ENCODE measurements at places on chromosomes 12 and 14. TPM values are rescaled to one million over a fixed set of nuclear protein-coding genes. Genes with fewer than 3 reads are reported as not detected.

- no peak for DNase-seq
- H3K27ac ChIP-seq: no peak overlapping the region
- H3K27me3 ChIP-seq: no peaks in the 10 kb centered on the region
Measured at GRCh38 chr14:51816031-51816430, 44.4 kb upstream of the GNG2 start.

DNA sequence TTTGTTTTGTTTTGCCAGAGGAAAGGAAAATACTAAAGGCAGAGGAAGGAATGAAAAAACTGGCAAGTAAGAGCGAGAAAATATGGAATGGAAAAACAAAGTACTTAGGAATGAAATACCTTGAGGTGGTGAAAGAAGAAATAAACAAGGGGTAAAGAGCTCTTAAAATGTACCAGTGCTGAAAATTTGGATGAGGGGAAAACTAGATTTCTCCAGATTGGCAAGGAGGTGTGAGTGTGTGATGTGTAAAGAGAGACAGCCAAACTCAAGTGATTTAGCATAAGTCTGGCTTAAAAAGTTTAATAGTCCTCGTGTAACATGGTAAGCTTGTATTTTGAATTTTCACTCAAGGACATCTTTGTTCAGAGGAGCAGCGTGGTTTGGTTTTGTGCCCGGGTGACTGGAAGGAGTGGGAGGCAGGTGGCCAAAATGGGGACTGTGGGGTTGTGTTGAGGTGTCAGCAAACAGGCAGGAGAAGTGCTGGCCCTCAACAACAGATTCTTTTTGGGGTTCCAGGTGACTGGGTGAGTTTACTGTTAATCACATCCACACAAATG lies 102.7 kb downstream of the DACT1 start:
- DNase-seq: no peak
- no peak overlapping the region for H3K4me3 ChIP-seq
- no peak overlapping the region for H3K27ac ChIP-seq
- no peaks in the 10 kb centered on the region for H3K36me3 ChIP-seq
- no peaks in the 10 kb centered on the region for H3K27me3 ChIP-seq

DNA sequence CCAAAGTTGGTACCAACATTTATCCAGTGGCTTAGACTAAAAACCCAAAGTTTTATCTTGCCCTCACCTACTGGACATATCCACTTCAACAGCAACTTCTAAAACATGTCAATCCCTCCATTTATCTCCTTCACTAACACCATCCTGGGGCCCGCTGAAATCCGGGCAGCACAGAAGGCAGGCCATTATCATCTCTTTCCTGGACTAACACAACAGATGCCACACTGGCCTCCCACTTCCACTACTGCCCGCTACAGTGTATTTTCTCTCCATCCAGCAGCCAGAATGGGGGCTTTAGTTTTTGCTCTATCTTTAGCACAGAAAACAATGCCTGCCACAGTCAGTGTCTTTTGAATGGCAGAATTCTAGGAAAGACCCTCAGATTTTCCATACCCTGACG lies 15.6 kb downstream of the ZFHX2 start:
- peak; percentile 12 for DNase-seq
- no peaks in the 10 kb centered on the region for H3K36me3 ChIP-seq
- no peak overlapping the region for H3K4me3 ChIP-seq
- no peak overlapping the region for H3K27ac ChIP-seq

GRCh38 chr12:89433634-89434033 lies 81.3 kb upstream of the DUSP6 start:
- H3K27me3 ChIP-seq: no peaks in the 10 kb centered on the region
- no peak overlapping the region for H3K4me3 ChIP-seq
- no peaks in the 10 kb centered on the region for H3K4me1 ChIP-seq
- no peak overlapping the region for H3K27ac ChIP-seq
- DNase-seq: no peak
- H3K36me3 ChIP-seq: no peaks in the 10 kb centered on the region

- no peaks in the 10 kb centered on the region for H3K27me3 ChIP-seq
- no peak overlapping the region for H3K4me3 ChIP-seq
- peaks cover 4% of the 10 kb centered on the region for H3K4me1 ChIP-seq
- DNase-seq: no peak
Measured at GRCh38 chr14:72485695-72486094, 408.2 kb downstream of the DPF3 start.

DNA sequence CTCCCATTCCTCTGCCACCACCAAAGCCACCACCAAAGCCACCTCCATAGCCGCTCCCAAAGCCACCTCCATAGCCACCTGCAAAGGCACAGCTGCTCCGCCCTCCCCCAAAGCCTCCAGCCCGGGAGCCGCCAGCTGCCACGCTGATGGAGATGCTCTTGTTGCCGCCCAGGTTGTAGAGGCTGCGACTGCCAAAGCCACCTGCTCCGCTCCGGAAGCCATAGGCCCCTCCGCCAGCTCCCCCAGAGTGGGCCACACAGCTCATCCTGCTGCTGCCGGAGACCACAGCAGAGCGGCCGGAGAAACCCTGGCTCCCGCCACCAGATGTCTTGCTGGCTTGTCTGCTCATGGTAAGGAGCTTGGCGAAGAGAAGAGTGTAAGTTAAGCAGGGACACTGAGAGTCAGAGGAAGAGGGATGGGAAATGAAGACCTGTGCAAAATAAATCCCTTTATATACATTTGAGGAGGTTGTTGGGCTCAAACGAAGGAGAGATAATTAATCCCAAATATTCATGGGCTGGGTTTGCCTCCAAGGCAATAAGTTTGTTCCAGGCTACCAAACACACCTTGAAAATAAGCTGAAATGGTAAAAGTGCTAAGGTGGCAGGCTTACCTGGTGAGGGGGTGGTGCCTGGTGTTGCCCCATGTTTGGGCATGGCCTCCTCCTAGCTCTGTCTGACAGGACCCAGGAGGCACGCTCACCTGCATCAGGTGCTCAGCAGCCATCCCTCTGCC lies at the start of gene KRT3:
Gene KRT3 (minus strand): TSS at position 424 of the 735 bp plus-strand sequence. CDS start 75 bp downstream, at position 349.
- no peaks in the 10 kb centered on the region for H3K36me3 ChIP-seq
- no peaks in the 10 kb centered on the region for H3K4me1 ChIP-seq
- peak; percentile 64 for DNase-seq
- no peak within 1 kb of the TSS for H3K4me3 ChIP-seq

GRCh38 chr14:99242238-99242637 lies 29.8 kb downstream of the BCL11B start:
- H3K27me3 ChIP-seq: peaks cover 15% of the 10 kb centered on the region
- no peaks in the 10 kb centered on the region for H3K36me3 ChIP-seq
- no peak overlapping the region for H3K4me3 ChIP-seq
- H3K27ac ChIP-seq: peak overlapping the region; percentile 54
- peak; percentile 70 for DNase-seq

GRCh38 chr14:23557521-23557920 lies 1.4 kb downstream of the THTPA start:
- DNase-seq: no peak
- peak overlapping the region; percentile 74 for H3K4me3 ChIP-seq

GRCh38 chr14:32826404-32827082 lies 112.1 kb upstream of the NPAS3 start:
- no peaks in the 10 kb centered on the region for H3K4me1 ChIP-seq
- H3K27me3 ChIP-seq: no peaks in the 10 kb centered on the region
- no peaks in the 10 kb centered on the region for H3K36me3 ChIP-seq
- DNase-seq: no peak

GRCh38 chr14:24160850-24161804 lies at the start of gene IRF9:
IRF9 (plus strand) TSS chr14:24161265; CDS start chr14:24162145, 880 bp downstream.
- peak within 1 kb of the TSS; percentile 98 for H3K27ac ChIP-seq
- H3K4me3 ChIP-seq: peak within 1 kb of the TSS; percentile 85
- peak; percentile 98 for DNase-seq
- H3K36me3 ChIP-seq: peaks cover 91% of the 10 kb centered on the region
- no peaks in the 10 kb centered on the region for H3K27me3 ChIP-seq

DNA sequence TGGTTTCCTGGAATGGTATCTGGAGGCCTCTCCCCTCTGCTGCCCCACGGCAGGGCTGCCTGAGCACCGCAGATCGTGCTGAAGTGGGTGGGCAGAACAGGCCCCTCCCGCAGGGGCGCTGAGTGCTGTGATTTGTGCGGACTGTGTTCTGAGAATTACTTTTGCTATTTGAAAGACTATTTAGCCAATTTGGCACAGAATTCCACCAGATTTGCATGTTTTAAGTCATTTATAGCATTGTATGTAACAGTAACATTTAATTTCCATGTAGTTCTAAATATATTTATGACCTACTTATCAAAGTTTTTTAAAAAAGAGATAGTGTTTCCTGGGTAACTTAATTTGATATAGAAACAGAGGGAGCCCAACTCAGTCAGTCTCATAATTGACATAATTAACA lies 55.3 kb downstream of the TNFAIP2 start:
- H3K27me3 ChIP-seq: no peaks in the 10 kb centered on the region
- H3K36me3 ChIP-seq: no peaks in the 10 kb centered on the region
- no peak for DNase-seq
- no peak overlapping the region for H3K27ac ChIP-seq
- H3K4me3 ChIP-seq: no peak overlapping the region

DNA sequence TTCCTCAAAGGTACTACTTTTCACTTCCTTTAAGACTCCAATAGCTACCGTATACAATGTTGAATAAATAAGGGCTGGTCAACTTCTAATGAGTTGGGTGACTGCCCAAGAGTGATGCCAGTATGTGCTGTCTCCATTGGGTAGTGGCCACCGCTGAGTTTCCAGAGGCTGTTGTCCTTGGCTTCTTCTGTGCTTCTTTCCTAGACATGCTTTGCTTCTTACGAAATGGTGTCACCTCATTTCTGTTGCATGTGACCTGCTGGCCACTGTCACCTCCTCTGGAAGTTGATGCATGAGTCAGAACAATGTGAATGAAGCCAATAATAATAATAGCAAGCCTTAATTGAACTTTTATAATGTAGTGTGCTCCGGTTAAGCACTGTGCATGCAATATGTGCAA lies 7.5 kb upstream of the NID2 start:
- no peak overlapping the region for H3K4me3 ChIP-seq
- no peak overlapping the region for H3K27ac ChIP-seq
- H3K36me3 ChIP-seq: no peaks in the 10 kb centered on the region

- no peaks in the 10 kb centered on the region for H3K27me3 ChIP-seq
- no peak for DNase-seq
- no peak overlapping the region for H3K27ac ChIP-seq
- H3K4me3 ChIP-seq: no peak overlapping the region
Measured at GRCh38 chr12:93733358-93733757, 56.2 kb downstream of the CRADD start.

DNA sequence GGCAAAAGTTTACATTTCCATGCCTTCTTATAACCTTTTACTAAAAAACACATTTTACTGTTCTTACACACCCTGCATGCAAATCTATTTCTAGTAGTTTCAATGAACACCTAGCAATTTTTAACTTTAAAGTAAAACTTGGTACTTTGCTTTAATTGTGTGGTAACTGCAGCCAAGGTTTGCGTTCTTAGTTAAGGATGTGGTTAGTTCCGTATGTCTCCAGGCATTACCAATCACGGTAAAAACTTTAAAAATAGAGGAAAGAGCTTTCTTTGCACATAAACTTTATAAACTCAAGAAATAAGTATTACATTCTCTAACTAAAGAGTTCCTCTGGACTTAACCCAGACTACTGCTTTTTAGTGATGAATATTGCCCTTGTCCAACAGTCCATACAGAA lies 795.2 kb downstream of the SLC16A7 start:
- H3K4me3 ChIP-seq: no peak overlapping the region
- no peaks in the 10 kb centered on the region for H3K36me3 ChIP-seq
- H3K27me3 ChIP-seq: no peaks in the 10 kb centered on the region
- no peak for DNase-seq
- no peaks in the 10 kb centered on the region for H3K4me1 ChIP-seq

DNA sequence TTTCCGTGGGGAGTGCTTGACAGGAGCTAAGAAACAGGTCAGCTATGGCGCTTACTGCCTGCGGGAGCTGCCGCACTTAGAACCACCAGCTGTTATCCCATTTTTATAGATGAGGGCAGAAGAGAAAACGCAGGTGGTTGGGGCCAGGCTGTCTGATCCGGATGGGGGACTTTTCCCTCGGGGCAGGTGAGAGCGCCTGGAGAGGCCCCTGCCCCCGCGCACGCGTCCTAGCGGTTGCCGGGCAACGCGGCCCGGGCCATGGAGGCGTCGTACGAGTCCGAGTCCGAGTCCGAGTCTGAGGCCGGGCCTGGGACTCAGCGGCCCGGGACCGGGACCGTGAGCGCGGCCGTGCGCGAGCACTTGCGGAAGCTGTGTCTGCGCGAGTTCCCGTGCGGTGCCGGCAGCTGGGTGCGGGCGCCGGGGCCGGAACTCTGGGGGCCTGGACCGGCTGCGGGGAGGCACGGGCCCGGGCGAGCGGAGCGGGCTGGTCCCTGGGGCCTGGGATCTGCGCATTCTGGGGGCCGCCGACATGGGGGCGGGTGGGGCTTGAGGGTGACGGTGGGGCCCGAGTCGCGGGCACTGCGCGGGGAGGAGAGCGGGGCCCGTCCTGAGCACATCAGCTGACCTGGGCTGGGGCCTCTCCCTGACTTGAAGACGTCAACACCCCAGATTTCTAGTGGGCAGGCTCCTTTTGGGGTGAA lies at the start of gene LRRC43:
Gene LRRC43 (plus strand): TSS at position 237 of the 701 bp plus-strand sequence. CDS start 22 bp downstream, at position 259.
- peak within 1 kb of the TSS; percentile 47 for H3K4me3 ChIP-seq
- H3K27ac ChIP-seq: no peak within 1 kb of the TSS
- H3K4me1 ChIP-seq: peaks cover 23% of the 10 kb centered on the region
- DNase-seq: peak; percentile 90
- H3K36me3 ChIP-seq: no peaks in the 10 kb centered on the region

DNA sequence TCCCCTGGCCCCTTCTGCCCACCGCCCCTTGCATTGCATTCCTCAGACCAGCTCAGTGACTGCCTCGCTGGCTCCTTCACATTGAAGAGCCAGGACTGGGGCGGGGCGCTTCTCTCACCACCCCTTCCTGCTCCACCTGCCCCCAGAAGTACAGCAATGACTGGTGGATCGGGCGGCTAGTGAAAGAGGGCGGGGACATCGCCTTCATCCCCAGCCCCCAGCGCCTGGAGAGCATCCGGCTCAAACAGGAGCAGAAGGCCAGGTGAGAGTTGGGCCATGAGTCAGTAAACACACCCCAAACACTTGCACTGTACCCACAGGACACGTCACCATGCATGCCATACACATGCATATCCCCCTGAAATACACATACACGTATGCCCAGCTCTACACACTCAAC lies 5.8 kb downstream of the CACNB3 start:
- H3K27ac ChIP-seq: no peak overlapping the region
- peaks cover 31% of the 10 kb centered on the region for H3K36me3 ChIP-seq
- DNase-seq: no peak
- peaks cover under 1% of the 10 kb centered on the region for H3K4me1 ChIP-seq
- no peak overlapping the region for H3K4me3 ChIP-seq

DNA sequence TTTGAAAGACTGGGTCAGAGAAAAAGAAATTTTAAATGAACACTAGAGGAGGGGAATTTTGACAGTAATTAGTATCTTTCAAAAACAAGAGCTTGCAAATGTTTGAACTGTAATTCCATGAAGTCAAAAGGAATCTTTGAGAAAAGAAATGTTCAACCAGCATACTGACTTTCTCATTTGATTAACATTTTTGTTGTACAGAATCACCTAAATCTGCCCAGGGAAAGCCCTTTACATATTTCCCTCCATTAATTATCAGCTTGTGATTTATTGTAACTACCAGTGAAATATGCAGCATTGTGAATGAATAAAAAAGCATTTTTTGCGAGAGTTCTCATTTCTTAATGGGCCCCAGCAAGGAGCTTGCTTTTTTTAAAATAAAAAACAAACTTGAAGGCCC lies 61.2 kb upstream of the CCDC91 start:
- H3K4me1 ChIP-seq: no peaks in the 10 kb centered on the region
- H3K4me3 ChIP-seq: no peak overlapping the region
- no peaks in the 10 kb centered on the region for H3K36me3 ChIP-seq
- H3K27ac ChIP-seq: no peak overlapping the region
- H3K27me3 ChIP-seq: no peaks in the 10 kb centered on the region

The ZCCHC8 gene
- 28.2 TPM for total RNA-seq

The KRT82 gene
- not detected for total RNA-seq

The RAD51B gene
- total RNA-seq: 42.5 TPM

The M6PR gene
- 217 TPM for total RNA-seq

The HOXC12 gene
- not detected for total RNA-seq

The SOAT2 gene
- total RNA-seq: 0.80 TPM
